Hematopoietic multipotent progenitor cell treated with erythropoietin and hydrocortisone succinate and interleukin-3 and kit ligand, for 15 days (in vitro differentiated cells): ENCODE measurements at places on chromosomes 2 and 18.

GRCh38 chr2:177287814-177288213 is 23.3 kb upstream of the NFE2L2 start:
- DNase-seq, result no peak

DNA sequence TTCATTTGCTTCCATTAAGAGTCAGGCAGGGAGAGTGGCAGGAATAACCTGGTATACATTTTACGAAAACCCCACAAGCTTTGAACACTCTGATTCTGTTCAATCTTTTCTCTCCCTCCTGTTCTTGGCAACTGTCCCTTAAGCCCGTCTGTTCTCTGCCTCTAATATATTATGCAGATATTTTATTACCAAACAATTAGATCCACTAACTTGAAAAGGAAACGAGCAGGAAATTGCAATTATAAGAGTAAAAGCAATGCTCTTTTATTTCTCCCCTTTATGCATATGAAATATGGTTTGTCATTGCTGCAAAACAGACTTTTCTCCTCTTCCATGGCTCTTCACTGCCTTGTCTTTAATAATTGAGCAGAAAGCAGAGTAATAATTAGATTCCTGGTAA is 149.1 kb upstream of the CELF4 start:
- DNase-seq, result no peak

- no peak for DNase-seq
Observed at GRCh38 chr2:24771764-24772586, 21.2 kb downstream of the PTRHD1 start.

GRCh38 chr2:16755442-16755841 is 89.8 kb upstream of the CYRIA start:
- DNase-seq, result no peak

DNA sequence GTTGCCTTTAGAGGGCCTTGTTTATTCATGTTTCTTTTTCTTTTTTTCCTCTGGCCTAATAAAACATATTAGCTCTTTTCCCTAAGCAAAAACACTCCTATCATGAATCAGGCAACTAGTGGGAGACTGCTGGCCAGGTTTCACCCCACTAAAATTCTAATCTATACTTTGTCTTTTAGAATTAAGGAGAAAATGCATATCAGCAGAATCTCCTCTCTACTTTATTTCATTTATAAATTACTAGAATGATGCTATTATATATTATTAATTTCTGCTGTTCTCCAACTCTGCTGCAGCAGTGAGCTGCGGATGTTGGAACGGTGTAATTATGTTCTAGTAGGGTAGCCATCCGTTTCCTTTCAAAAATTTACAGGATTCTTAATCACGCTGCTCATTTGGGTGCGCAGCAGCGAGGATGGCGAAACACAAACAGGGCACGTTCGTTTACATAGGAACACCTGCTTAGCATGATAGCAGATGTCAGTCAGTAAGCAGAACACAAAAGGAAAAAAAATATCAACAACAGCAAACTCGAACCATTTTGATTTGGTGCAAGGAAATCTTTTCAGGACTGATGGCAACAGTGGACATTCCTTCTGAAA is 30.5 kb downstream of the ZEB2 start:
- DNase-seq, result no peak

- DNase-seq, result no peak
Observed at GRCh38 chr2:11498543-11499034, 32.6 kb upstream of the E2F6 start.

DNA sequence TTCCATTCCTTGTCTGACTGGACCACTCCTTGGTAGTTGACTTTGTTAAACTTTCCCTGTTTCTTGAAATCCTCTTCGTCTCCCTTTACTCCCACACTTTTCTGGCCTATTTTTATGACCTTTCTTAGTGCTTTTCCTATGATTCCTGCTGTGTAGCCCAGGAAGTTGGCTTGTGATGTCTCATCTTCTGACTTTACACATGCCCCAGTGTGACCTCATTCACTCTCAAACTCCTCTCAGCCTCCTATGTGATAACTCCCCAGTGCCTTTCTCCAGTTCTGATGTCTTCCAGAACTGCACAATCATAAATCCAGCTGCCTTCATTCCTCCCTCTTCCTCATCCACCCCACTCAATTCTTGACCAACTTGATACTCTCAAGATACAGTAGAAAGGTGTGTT is 407.6 kb downstream of the TGIF1 start:
- DNase-seq, result no peak

DNA sequence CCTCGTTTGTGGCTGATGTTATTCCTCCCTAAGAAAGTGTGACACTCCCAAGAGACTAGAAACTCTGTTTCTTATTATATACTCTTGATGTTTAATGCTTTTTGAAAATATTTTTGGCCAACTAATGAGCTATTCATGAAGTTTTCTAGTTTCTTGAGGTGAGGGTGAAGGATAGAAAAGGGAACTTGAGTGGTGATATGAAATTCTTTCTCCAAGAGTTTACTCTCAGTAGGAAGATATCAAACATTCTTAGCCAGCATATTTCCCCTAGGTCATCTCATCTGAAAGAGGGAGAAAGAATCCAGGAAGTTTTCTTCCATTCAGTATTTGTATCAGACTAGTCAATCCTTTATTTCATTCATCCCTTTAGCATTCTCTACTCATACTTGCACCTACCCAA is 95.7 kb downstream of the MAP3K20 start:
- no peak for DNase-seq

GRCh38 chr2:164009756-164010337 is 274.0 kb upstream of the FIGN start:
- DNase-seq, result no peak

DNA sequence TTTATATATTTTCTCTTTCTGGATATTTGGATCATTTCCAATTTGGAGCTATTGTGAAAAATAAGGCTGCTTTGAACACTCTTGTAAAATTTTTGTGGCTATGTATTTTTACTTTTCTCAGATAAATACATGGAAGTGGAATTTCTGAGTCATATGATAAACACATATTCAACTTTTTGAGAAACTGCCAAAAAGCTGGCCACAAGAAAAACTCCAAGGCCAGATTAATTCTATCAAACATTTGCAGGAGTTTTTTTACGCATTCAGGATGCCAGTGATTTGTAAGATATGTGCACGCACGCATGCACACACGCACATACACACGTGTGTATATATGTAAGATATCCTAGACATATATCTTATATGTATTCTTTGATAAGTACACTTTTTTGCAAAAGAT is 477.5 kb upstream of the SPHKAP start:
- DNase-seq, result no peak

- no peak for DNase-seq
Observed at GRCh38 chr2:188869550-188869949, 104.6 kb upstream of the COL3A1 start.

GRCh38 chr2:160513120-160513519 is 19.5 kb upstream of the RBMS1 start:
- DNase-seq, result no peak

DNA sequence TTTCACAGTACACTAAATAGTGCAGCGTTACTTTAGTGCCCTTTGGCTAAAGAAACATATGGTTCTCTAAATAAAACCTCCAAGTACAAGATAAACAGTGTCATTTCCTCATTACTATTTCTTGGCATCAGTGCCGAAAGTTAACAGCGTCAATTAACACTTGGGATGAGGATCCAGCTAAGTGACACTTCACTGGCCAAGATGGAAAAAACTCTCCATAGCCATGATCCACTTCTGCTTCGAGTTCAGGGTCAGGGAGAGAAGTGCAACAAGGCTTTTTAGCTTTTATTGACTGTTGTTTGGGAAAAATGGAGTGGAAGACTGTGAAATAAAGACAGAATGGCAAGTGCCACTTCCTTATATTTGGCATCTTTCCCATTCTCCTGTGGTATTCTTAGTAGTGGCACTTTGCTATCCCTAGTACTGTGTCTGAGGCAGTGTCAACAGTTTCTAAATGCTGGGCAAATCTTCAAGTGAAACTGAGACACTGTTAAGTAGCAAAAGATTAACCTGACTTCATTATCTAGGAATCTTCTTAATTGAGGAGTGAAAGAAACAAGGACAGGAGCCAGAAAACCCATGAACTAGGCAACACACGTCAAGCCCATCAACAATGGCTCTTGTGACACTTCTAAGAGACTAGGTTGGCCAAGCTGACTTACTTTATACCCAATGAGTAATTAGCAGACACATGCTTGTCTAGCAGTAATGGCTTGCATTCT is 222.5 kb upstream of the SESTD1 start:
- DNase-seq, result no peak

DNA sequence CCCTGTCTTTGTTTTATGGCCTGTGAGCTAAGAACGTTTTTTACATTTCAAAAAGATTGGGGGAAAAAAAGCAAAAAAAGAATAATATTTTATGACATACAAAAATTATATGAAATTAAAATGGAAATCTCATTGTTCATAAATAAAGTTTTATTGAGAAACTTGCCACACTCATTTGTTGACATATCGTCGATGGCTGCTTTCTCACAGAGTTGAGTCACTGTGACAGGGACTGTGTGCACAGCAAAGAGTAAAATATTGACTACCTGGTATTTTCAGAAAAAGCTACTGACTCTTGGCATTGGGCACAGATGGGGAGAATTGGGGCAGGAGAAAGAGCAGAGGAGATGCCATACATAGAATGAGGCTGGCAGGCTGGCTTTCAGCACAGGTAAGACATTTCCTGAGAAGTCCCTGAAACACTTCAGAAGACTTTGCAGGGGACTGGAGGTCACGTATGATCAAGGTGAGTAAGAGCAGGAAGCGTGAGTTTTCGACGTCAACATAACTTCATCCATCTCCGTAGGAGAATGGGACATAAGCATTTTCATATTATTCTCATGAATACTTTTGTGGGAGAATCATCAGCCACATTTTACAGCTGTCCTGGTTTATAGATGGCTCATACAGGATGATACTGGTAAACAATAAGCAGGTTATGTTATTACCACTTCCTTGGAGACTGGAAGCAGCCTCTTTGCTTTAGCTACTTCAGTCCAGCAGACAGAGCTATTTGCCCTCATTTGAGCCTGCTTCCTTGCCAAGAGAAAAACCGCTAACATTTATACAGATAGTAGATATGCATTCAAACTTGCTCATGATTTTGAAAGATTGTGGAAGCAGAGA is 32.5 kb upstream of the PUM2 start:
- no peak for DNase-seq

DNA sequence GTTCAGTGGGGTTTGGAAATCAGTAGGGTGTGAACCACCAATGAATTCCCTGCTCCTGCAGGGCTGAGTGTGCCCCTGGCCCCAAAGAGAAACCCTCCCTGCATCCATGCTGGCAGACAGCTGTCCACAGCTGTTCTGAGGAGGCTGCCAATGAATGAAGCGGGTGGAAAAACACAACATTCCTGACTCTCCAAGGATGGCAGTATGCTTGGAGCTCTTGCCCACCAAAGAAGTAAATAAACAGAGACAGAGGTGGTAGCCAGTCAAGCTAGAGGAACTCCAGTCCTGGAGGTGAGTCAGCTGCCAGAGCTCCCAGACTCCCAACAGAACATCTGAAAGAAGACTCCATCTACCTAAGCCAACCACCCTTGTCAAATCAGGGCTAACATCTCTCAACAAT is 6.2 kb downstream of the ZBTB7C start:
- DNase-seq, result no peak

- DNase-seq, result no peak
Observed at GRCh38 chr2:60317844-60318243, 235.6 kb downstream of the BCL11A start.

DNA sequence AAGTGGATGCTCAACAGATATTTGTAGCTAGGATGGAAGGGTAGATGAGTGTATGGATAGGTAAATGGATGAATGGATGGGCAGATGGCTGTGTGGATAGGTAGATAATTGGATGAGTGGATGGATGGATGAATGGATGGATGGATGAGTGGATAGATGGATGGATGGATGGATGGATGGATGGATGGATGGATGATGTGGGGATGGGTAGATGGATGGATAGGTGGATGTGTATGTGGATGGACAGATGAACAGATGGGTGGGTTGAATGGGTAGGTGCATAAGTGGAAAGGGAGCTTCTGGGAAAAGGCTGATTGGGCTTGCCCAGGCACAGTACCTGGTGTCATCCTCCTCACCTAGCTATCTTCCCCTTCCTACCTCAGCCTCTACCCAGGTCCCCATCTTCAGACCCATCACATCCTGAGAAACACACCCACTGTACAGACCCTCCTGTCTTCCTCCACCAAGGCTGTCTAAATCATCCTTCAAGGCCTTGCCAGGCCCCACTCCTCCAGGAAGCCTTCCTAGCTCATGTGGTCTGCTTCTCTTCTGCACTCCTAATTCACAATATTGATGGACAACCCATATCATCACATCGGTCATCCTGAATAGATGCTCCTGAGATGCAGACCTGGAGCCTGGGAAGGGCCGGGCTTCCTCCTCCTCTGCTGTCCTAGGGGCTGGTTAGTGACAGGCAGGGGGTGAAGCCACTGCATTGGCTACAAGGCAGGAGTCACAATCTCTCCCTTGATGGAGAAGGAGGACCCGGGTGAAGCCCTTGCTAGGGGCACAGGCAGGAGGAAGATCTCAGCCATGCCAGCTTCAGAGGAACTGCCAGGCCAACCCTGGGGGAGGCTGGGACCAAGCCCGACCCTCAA is 49.4 kb downstream of the SMAD7 start:
- no peak for DNase-seq

DNA sequence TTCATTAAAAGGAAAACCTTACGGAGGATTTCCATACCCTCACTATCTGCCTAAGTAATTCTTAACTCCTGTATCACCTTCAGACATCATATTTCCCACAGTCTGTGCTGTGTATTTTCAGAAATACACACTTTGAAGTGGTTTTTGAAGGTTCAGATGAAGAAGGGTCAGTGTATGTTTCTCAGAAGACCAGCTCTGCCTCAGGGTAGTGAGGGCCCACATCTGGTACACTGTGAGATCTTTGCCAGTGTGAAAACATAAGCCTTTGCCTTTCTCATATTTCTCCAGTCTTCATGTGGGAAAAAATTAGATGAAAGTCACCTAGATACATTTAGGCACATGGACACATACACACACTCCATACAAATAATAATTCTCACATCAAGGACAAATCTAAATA is 408.4 kb downstream of the RIT2 start:
- DNase-seq, result no peak

DNA sequence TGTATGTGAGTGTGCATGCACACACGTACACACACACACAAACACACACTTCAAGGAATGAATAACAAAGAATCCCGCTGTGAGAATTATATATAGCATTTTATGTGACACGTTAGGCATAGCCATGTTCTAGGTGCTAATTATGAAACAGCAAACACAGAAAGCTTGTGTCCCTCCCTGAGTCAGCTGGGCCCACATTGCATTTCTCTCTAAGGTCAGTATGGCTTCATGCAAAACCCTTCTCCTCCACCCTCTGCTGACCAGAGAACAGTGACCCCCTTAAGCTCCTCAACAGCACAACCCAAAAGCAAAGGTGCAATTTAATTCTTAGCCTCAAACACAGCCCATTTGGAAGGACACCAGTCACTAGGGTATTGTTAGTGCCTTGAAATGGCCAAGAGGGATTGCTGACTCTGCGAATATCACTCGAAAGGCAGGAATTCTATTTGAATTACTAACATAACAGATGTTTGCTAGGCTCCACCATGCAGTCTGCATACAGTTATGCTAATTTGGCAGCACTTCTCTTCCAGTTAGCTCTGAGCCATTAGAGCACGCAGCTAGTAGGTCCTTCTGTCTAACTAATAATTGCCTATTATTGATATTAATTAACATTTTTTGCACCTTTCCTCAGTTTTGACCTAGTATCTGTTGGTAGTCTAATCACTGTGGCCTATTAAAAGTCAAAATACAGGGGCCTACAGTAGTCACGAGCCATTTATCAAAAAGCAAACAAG is 149.0 kb downstream of the LNPK start:
- no peak for DNase-seq

GRCh38 chr2:40480073-40480472 is 28.2 kb upstream of the SLC8A1 start:
- no peak for DNase-seq

GRCh38 chr2:208135794-208136715 is 6.4 kb upstream of the CRYGC start:
- no peak for DNase-seq
